ENCODE measurements at places on chromosomes 7 and 10.

GRCh38 chr7:155354371-155355048 is 56.8 kb downstream of the INSIG1 start:
- no peak for DNase-seq

DNA sequence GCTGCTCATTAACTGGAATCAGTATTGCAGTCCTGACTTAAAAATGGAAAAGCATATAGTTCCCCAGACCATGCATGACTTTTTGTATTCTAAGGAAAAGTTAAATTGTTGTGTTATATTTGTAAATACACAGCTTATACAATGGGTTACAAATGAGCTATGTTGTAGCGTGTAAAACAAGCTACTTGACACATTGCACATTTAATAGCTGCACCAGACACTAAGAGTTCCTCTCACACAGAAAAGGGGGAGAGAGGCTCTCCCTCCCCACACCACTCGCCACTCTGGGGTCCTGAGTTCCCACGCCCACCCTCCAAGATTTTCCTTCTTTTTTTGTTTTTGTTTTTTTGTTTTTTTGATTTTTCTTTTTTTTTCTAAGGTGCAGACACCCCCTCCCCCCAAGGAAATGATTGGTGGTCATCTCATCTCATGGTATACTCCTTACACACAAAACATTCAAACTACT is 6.3 kb downstream of the KLF6 start:
- no peak for DNase-seq

GRCh38 chr10:1542941-1543340 is 194.4 kb downstream of the ADARB2 start:
- DNase-seq = no peak

GRCh38 chr10:8137272-8137681 is 82.8 kb downstream of the GATA3 start:
- DNase-seq = peak; percentile 70

- no peak for DNase-seq
Observed at GRCh38 chr7:74599244-74599643, 58.3 kb upstream of the GTF2I start.

DNA sequence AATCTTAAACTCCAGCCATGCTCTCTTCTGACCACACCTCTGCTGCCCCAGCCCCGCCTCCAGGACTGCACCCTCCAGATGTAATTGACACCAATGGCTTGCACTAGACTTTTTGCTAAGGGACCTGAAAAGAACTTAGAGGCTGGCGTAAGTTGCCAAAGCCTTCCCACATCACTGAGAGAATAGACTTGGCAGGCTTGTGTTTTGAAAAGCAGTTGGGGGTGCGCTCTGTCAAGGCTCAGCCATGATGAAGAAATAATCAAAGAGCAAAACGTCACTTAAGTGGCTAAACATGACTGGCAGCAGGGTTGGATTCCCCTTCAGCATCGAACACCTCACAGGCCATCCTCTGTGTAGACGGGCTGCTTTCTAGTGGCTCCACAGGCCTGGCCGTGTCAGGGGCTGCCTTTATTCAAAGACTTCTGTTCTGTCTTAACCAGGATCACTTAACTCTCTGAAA is 195.2 kb upstream of the C7orf33 start:
- no peak for DNase-seq

DNA sequence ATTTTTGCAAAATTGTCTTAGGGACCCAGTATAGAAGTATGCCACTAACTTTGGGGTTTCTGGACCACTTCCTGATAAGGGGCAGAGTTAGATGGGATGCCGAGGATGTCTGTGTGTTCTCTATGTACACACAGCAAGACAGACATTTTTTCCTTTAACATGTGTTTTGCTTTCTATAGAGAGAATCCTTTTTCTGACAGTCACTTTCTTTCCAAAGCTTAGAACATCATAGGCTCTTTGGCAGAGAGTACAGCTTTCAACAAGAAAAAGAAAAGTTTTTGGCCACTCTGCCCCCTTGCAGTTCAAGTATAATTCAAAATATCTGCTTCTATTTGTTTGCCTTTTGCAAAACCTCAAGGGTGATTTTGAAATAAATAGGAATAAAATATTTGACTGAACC is 44.1 kb downstream of the PAPSS2 start:
- DNase-seq = no peak

DNA sequence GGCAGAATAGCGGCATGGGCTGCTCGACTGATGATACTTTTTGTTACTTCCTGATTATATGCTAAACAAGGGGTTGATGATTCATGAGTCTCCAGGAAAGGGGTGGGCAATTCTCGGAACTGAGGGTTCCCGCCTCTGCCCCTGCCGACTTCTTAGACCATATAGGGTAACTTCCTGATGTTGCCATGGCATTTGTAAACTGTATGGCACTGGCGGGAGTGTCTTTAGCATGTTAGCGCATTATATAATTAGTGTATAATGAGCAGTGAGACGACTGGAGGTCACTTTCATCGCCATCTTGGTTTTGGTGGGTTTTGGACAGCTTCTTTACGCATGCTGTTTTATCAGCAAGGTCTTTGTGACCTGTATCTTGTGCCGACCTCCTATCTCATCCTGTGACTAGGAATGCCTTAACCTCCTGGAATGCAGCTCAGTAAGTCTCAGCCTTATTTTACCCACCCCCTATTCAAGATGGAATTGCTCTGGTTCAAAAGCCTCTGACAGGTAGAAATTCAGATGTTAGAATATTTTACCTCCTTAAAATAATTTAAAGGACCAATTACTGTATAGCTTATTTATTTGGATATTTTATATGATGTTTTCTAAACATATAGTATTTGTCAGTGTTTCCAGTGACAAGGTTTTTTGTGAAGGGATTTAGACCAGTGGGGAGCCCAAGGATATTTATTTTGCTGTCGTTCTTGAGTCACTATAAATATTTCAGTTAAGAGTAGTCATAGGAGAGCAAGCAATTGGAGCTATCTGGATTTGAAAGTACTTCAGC is 90.1 kb upstream of the PIK3CG start:
- DNase-seq = no peak

GRCh38 chr10:84784749-84785148 is 456.4 kb downstream of the CCSER2 start:
- DNase-seq = no peak

GRCh38 chr10:72353965-72354355 is 759 bp downstream of the DNAJB12 start:
- DNase-seq = no peak
